ENCODE measurements at places on chromosomes 13 and 19.

DNA sequence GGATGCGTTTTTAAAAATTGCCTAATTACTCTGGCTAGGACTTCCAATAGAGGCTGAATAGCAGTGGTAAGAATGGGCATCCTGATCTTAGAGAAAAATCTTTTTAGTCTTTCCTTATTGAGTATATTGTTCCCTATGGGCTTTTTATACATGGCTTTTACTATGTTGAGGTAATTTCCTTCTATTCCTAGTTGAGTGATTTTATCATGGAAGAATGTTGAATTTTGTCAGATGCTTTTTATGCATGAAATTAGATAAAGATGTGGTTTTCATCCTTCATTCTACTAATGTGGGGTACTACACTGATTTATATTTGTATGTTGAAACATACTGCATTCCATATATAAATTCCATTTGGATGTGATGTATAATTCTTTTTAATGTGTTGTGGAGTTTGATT is 2673.8 kb downstream of the PCDH9 start:
- DNase-seq = no peak

DNA sequence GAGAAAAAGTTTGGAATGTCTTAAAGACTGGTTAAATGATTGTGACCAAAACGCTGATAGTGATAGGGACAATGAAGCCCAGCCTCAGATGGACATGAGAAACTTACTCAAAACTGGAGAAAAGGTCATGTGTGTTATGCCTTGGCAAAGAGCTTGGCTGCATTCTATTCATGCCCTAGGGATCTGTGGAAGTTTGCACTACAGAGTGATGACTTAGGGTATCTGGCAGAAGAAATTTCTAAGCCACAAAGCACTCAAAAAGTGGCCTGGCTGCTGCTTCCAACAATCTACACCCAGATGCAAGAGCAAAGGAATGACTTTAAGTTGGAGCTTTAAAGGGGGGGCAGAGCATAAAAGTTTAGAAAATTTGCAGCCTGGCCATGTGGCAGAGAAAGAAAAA is 521.3 kb downstream of the UQCRFS1 start:
- DNase-seq = no peak

DNA sequence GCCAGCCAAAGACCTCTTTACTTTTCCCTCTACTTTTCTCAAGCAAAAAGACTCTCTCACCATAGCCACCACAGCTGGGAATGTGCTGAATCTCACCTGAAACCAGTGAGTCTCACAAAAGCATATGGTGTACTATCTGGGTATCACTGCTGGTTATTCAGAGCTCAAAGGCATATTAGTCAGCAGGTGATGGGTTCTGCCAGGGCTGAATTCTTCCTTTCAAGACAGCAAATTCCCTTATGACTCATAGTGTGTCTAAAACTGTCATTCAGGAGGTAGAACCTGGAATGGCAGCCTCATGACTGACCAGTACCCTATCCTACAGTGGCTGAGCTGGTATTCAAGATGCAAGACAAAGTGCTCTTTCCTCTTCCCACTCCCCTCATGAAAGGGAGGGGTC is 2859.1 kb downstream of the PCDH9 start:
- DNase-seq = no peak

DNA sequence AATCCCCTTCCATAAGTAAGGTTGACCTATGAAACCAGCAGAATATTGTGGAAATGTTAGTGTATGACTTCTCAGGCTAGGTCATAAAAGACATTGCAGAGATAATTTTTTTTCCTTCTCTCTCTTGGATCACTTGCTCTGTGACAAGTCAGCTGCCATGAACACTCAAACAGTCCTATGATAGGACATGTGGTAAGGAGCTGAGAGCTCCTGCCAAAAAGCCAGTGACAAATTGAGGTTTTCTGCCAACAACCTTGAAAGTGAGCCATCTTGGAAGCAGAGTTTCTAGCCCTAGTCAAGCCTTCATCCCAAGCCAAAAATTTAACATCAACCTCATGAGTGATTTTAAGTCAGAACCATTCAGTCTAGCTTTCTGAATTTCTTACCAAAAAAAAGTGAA is 270.9 kb upstream of the NBEA start:
- DNase-seq = no peak

DNA sequence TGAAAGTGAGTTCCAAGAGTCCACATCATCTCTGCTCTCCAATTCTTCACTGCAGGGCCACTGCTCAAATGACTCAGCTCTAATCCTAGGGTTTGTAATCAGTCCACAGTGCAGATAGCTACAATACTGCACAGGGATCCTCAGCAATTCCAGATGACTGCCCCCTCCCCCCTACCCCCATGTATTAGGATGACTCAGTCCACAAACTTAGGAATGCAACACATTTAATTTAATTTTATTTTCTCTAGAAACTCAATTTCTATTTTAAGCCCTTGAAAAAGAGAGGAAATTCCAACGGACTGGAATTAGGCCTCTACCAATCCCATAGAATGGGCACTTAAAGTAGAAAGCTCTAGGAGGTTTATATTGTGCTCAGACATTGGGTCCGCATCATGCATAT is 173.8 kb upstream of the SOX21 start:
- no peak for DNase-seq

DNA sequence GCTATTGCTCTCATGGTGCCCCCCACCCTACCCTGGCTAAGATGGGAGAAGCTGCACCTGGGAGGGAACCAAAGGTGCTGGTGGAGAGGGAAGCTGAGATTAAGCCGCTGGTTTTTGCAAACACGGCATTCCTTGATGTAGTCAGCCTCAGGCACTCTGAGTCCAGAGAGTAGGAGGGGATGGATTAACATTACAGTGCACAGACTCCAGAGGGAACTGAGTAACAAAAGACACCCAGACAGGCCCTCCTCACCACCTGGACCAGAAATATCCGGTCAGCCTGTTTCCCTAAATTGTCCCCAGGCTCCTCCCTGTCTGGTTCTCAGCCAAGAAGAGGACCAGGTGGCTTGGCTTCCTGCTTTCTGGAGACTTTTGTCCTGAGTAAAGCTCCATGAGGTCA is 28.9 kb upstream of the PABPC3 start:
- no peak for DNase-seq

GRCh38 chr13:112693831-112694497 is 4.1 kb downstream of the ATP11A start:
- DNase-seq = no peak

GRCh38 chr19:33956941-33957340 is 160.3 kb downstream of the KCTD15 start:
- no peak for DNase-seq
